Endothelial cell of umbilical vein (primary cell): ENCODE measurements at places on chromosomes 3 and 15.

DNA sequence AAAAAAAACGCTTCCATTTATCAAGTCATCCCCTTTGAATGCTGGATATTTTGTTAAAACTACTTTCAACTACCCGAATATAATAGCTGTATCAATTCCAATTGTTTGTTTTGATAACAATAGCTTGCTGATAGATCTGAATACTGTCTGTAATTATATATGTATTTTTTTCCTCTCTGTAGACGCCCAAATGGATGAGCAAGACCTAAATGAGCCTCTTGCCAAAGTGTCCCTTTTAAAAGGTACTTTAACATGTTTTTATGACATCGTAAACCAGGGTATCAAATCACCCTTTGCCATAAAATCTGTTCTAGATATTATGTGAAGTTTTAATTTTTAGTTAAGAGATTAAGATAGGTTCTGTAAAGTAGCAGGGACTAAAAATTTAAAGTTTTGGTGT is 111.5 kb upstream of the FLNB start:
- no peak for DNase-seq

GRCh38 chr3:28867836-28868235 is 413.0 kb upstream of the RBMS3 start:
- DNase-seq = no peak

GRCh38 chr3:133868186-133868585 is 27.5 kb downstream of the RAB6B start:
- no peak for DNase-seq

DNA sequence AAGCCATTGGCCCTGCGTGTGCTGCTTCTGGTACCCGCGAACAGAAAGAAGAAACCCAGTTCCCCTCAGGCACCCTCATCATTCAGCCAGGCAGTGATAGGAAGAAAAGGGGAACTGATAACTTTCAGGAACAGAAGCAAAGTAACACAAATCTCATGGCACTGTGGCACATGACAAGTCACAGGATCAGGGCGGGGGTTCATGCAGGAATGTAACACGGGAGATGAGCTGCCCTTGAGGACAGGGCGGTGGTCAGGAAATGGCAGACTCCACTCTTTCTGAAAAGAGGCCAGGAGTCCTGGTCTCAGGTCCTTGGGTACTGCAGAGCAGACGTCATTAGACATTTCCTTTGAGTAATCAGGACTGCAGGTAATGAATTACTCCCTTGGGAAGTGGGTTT is 95.5 kb downstream of the CCNL1 start:
- no peak for DNase-seq

DNA sequence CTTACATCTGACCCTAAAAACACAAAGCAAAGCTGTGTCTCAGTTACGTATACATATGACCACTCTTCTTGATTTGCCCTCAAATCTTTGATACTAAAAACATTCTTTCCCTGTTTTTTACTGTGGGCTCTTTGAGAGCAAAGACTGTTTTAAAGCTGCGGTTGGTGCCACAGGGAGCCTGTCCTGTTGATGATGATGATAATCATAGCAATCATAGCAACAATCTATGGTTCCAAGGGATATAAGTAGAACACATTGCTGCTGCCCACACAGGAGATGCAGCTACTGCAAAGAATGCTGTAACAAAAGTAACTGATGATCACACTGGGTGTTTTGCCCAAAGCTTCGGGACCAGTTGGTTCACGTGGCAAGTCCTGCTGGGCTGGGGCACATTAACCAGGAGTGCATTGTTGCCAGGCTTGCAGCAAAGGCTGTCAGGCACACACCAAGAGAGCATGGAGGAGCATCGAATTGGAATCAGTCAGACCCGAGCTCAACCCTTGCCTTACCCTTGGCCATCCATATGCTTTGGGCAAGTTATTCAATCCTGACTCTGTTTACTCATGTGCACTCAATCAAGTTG is 131.4 kb upstream of the EIF1B start:
- no peak for DNase-seq

- no peak for DNase-seq
Measured at GRCh38 chr15:99574048-99574447, 8.3 kb downstream of the MEF2A start.

- DNase-seq = no peak
Measured at GRCh38 chr15:69389426-69389825, 24.7 kb upstream of the KIF23 start.

GRCh38 chr3:37773911-37774310 is 87.8 kb upstream of the CTDSPL start:
- no peak for DNase-seq

DNA sequence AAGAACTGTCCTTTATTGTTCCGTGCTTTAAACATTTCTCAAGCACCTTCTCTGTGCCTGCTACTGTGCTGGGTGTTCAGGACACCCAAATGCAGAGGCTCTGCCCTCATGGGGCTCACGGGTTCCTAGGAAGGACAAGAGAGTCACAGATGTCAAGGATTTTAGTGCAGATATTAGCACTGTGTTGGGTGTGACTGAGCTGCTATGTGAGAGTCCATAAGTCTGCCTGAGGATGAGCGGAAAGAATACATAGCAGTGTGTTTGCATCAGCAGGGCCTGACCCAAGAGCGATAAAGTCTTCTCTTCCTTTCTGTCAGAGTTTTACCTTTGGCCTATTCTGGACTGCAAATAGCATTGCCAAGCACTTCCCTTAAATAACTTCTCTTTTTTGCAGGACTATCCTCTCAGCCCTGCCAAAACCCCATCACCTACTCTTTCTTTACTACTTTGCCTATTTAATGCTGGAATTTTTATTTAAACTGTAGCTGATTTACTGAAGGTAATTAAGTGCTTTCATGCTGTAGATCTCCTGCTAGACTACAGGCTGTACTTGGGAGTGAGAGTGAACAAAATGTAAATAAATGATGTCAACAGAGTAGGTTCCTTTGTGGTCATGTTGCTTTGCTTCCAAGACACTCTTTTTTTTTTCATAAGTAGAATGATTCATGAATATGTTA is 459.4 kb upstream of the TPRG1 start:
- DNase-seq = peak; percentile 64
